Neural crest cell (in vitro differentiated cells): ENCODE measurements at places on chromosomes 7 and 10. TPM values are rescaled to one million over a fixed set of nuclear protein-coding genes. Genes with fewer than 3 reads are reported as not detected.

Gene RABGEF1
- total RNA-seq: 17.0 and 17.7 TPM in 2 replicates

Gene LRMDA
- 0.98 and 3.1 TPM in 2 replicates for total RNA-seq

Gene SLC16A12
- not detected in 2 replicates for total RNA-seq

Gene CYP3A5
- total RNA-seq: not detected in 2 replicates

Gene NCF1
- total RNA-seq: not detected in 2 replicates
